AML-193 (cell line): ENCODE measurements at places on chromosomes 4 and X.

DNA sequence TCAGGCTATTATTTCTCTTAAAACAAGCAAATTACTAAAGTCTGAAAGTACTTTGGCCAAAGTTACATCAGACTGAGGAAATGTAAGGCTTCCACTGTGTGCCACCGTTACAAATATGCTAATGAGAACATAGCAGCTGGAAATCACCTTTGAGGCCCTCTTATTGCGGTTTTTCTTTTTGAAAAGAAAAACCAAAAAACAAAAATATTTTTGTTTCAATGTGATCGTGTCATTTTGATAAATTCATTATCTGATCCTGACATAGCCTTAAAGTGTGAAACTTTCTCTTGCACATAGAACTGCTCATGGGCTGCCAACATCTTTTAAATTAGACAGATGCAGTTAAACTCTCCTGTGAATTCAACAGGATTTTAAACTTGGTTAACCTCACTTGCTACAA, 2.8 kb upstream of the TIFA start:
- no peak for DNase-seq

- DNase-seq, result peak; percentile 16
These were observed 21.5 kb downstream of the WDFY3 start for GRCh38 chr4:84944947-84945346.

DNA sequence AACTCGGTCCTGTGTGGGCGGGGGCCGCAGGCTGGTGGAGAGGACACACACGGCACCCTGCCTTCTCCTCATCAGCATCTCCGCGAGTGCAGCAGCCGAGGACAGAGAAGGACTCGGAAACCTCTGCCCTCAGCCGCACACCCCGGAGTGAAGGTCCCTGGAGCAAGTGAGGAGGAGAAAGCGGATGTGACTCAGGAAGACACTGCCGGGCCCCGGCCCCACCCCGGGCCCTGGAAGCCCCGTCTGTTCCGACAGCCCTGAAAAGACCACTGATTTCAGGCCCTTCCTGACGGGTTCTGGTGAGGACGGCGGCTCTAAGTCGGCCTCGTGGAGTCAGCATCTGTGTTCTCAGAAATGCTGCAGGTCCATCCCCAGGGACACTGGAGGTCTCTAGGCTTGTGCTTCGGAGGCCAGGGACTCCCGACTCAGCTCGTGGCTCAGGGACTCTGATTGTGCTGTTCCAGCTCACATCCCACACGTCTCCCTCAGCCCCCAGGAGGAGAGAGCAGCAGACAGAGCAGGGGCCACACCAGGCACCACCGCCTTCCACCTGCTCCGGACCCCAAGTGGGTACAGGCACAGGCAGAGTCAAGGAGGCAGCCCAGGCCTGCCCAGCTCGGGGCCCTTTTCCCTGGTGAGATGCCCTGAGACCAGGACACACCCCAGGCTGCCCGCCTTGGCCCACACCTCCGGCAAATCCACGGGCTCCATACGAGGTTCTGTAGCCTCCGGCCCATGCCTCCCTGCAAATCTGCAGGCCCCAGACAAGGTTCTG, 134.5 kb upstream of the NKX1-1 start:
- no peak for DNase-seq

GRCh38 chr4:81460191-81460701, 11.5 kb downstream of the RASGEF1B start:
- no peak for DNase-seq

DNA sequence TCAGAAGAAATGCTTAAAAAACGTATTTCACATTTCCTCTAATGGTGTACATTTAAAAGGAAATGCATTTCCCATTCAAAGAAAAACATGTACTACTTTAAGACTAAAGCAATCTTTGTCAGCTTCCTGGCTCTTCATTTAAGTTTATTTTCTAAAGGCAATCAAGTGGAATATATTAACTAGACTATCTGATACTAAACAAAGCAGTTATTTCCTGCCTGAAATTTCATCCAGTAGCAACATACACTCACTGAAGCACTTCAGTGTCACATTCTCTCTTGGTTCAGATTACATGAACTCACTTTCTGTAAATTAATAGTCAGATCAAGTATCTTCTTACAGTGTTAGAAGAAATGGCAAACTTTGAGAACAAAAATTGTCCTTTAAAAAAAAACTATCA, 42.5 kb downstream of the LRBA start:
- DNase-seq, result no peak

- no peak for DNase-seq
These were observed 338.4 kb downstream of the NR3C2 start for GRCh38 chr4:148103597-148104355.

- no peak for DNase-seq
These were observed at the start of gene CDS1 for GRCh38 chr4:84582988-84583875. TSS of gene CDS1 (plus strand) at chr4:84583127. CDS start at chr4:84583402, 275 bp downstream.

DNA sequence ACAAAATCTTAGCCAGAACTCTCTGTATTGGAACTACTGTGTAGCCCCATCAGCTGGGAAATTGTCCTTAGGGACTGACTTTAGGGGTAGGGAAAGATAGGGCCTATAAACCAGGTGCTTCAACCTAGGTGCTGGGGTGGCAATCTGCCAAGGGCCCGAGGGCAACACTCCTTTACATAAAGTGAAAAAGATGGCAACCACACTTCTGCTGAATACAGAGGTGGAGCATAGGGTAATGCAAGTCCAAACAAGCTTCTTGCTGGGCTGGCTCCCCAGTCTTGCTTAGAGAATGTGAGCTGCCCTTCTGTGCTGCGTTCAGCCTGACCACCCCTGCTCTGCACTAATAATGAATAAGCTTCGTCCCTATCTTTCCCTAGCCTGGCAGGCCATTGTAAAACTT, 9.8 kb downstream of the ZBTB33 start:
- no peak for DNase-seq

DNA sequence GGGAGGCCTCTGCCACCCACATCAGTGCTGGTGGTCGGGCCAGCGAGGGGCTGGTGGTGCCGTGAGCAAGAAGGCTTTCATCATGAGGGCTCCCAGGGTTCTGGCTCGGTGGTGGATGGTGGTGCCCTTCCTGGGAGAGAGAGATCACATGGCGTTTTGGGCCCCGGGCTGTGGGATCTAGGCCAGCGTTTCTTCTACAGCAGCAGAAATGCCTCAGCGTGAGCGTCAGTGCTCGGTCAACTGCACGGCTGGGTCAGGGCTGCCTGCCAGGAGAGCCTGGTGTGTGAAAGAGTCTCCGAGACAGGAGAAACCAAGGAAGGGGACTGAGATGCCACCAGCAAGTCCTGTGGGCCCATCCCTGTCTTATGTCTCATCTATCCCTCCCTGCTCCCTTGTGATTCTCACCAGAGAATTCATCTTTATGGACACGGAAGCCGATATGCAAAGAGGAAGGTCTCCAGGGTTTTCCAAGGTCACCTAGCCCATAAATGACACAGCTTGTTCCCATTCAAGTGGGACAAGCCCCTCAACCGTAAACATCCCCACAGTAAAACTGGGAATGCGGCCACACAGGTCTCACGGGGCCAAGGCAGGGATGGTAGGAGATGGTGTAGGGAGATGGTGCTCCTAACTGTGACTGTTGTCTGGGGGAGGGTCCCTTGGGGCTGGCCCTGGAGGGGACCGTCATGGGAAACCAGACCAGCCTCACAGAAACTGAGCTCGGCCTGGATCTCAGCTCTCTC, 99.2 kb downstream of the SORCS2 start:
- no peak for DNase-seq

DNA sequence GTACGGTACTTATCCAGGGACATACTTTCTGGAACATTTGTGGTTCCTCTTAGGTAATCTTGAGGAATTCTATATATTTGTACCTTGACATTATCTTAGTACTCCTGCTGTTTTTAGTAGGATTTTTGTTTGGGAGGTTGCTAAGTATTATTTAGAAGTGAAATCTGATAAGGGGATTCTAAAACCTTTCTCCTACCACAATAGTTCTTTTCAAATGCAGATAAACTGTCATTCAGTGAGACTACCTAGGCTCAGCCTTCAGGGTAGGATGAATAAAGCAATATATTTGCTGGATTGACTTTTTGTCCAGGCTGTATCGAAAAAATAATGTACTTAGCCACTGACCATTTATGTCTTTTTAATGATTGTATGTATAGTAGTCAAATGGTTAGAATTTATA, 25.4 kb downstream of the DIAPH2 start:
- no peak for DNase-seq

GRCh38 chr4:61782133-61782532, 582.0 kb downstream of the ADGRL3 start:
- no peak for DNase-seq

GRCh38 chr4:57866468-57867171, 756.4 kb upstream of the IGFBP7 start:
- no peak for DNase-seq

- DNase-seq, result no peak
These were observed 559.8 kb downstream of the TLL1 start for GRCh38 chr4:166432842-166433241.

DNA sequence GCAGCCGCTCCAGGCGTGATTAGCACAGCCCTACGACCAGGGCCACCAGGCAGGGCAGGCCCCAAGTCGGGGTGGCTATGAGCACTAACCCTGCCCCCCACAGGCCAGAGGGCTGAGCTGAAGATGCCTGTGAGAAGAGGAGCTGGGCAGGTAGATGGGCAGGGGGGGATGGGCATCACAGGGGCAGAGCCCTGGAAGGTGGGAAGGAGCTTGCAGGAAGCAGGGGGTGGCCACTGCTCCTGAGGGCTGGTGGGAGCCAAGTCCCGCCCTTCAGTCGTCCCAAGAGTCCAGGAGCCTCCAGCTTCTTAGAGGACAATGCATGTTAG, 7.3 kb upstream of the MXD4 start:
- no peak for DNase-seq

GRCh38 chr4:117447925-117448324, 362.5 kb upstream of the TRAM1L1 start:
- DNase-seq, result no peak
